ENCODE measurements at places on chromosomes 1 and 21.

DNA sequence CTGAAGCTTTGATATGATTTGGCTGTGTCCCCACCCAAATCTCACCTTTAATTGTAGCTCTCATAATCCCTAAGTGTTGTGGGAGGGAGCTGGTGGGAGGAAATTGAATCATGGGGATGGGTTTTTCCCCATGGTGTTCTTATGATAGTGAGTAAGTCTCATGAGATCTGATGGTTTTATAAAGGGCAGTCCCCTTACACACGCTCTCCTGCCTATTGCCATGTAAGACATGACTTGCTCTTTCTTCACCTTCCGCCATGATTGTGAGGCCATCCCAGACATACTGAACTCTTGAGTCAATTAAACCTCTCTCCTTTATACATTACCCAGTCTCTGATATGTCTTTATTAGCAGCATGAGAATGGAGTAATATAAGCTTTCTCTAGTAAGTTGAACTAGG, 261.9 kb downstream of the HLX start:
- no peak for DNase-seq

DNA sequence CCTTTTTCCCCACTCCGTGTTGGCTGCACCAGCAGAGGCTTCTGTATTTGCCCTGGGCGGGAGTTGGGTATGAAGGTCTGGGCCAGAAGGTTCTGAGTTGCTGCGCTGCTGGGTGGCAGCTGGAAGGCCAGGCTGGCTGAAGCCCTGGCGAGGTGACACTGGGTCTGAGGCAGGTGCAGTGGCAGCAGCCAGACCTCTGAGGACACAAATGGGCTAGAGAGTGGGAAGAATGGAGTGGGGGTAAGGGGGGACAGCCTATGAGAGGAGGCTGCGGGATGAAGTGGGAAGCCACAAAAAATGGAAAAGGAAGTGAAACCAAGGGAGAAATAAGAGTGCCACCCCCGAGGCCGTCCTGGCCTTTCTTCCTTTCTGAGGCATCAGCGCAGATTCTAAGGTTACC, 53.2 kb downstream of the STX6 start:
- no peak for DNase-seq

DNA sequence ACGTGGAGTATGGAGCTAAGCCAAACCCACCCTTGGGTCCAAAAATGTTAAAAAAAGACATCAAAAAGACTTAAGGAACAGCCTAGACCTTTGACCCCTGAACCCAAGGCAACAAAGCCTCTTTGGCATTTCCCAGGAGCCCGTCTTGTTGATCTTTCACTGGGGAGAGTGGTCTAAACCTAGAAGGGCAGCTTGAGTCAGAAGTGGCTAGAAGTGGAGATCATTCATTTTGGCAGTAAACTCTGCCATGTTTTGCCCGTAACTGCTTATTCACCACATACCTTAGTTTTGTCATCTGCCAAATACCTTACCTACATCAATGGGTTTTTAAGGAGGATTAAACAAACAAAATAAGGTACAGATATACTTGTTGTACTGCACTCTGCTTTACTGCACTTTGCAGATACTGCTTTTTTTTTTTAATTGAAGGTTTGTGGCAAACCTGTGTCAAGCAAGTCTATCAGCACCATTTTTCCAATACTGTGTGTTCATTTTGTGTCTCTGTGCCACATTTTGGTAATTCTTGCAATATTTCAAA, 1.7 kb upstream of the CTSE start:
- no peak for DNase-seq

GRCh38 chr1:220991959-220992704, 112.9 kb downstream of the HLX start:
- DNase-seq: no peak

DNA sequence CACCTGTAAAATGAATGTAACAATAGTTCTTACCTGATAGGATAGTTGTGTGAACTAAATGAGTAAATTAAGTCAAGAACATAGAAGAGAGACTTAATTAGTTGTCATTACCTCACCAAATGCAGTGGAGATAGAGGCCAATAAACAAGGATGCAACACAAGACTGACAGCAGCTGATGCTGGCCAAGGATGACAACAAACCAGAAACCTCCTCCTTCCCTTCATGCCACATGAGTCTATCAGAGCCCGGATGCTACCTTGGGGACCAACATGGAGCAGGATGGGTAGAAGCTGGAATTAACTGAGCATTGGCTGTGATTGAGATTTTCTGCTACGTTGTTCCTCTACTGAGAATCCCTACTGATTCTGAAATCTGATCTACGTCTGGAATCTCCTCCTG, 30.3 kb upstream of the USP1 start:
- no peak for DNase-seq

- DNase-seq: no peak
Measured at GRCh38 chr1:56627636-56628039, 17.5 kb upstream of the PRKAA2 start.

- no peak for DNase-seq
Measured at GRCh38 chr1:103457886-103458455, 67.5 kb upstream of the RNPC3 start.

- DNase-seq: no peak
Measured at GRCh38 chr1:152047413-152047729, 10.6 kb upstream of the S100A11 start.

DNA sequence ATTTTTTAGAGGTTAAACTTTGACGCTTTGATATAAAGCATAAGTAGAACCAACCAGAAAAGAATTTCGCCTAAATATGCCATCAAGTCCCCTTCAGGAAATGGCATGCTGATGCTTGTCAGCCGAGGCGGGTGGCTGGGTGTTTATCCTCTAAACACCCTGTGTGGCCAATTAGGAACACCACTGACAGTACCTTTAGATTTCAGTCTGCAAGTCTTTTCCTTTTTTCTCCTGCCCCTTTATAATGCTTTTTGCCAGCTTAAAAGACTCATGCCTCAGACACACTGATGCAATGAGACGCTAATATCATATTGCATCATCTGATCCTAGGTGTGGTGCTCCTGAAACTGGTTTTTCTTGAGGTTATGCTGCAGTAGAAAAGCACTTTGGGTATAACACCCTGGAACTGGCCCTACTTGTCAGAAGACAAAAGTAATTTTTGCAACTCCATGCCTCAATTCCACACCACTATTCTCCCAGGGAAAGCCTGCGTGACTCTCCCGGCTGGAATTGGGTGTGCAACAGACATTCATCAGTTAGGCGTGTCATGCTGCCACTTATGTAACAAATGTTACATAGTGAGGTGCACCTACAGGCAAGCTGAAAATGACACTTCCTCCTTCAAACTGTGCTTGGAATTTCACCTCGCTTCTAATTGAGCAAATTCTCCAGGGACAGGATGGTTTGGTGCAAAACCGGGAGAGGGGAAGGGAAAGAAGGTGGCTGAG, 2.0 kb upstream of the RCC2 start:
- DNase-seq: no peak

DNA sequence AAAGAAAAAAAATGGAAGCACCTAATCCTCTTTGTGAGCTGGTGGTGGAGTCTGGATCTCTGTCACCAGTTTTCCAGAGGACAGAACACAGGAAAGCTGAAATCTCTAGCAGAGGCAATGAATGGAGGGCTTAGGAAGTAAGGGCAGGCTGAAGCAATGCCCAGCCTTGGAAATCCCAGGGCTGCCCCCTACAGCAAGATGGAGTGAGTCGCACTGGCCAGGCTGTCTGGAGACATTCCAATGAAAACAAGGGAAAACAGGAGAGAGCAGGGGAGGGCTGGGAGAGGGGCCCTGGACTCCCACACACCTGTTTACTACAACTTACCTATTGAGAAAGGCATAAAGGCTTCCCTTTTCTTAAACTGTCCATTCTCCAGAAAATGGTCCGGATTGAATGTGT, 25.9 kb downstream of the CYP2J2 start:
- no peak for DNase-seq

DNA sequence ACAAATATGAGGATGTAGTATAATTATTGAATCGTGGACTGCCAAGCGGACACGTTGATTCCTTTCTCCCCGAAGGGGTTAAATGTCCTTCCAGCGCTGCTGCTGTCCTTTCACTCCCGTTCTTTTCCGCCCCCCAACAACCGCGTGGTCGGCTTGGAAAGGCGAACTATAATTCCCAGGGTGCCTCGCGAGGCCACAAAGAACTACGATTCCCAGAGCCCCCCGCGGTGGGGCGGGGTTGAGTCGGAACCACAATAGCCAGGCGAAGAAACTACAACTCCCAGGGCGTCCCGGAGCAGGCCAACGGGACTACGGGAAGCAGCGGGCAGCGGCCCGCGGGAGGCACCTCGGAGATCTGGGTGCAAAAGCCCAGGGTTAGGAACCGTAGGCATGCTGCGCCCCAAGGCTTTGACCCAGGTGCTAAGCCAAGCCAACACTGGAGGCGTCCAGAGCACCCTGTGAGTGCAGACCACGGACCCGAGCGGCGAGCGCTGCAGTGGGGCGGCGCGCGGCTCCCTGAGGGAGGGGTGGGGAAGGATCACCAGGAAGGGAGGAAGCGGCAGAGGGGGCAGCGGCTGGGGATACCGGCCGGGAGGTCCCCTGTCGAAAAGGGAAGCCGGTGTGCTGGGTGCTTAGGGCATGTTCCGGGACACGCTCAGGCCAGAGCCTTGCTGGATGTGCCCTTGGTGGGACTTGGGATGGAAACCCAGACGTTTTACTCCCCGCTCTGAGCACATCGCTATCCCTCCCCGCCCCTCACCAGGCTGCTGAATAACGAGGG, at the start of gene LAMTOR2:
LAMTOR2 (plus strand) TSS at position 283 of the 781 bp plus-strand sequence; CDS start at position 391, 108 bp downstream.
- peak; percentile 98 for DNase-seq

- DNase-seq: no peak
Measured at GRCh38 chr1:163823017-163823416, 501.3 kb downstream of the NUF2 start.

- no peak for DNase-seq
Measured at GRCh38 chr1:43990271-43991199, 864 bp upstream of the CCDC24 start.

DNA sequence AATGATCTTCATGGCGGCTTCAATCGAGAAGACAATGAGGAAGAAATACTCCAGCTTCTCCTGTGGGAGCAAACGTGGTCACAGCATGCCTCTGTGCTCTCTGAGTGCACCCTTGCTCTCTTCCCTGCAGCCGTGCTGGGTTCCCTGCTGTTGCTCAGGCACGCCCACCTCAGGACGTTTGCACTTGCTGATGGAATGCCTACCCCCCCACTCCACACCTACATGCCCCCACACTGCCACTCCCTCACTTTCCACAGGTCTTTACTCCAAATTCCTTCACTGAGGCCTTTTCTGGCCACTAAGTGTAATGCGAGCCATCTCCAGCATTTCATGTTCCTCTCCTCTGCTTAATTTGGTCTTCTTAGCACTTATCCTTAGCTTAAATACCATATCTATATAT, 18.3 kb downstream of the CACNA1S start:
- no peak for DNase-seq

Measured in globus pallidus (tissue), 1 donor.